ENCODE measurements at places on chromosomes 6 and 20.

DNA sequence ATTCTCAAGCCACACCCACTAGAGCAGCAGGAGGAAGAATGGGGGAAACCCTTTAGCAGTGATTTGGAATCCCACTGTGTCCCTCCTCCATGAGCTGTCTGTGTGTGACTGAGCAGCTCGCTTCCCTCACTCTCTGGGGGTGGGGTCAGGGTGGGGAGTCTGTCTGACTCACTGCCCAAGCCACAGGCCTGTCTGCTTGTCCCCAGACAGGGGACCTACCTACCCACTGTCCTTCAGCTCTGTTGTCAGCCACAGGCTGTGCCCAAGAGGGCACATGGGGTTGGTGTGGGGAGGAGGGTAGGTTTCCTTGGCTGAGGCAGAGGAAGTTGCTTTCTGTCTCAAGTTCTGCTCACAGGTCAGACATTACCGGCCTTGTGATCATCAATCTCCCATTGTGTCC lies 127.0 kb downstream of the MAFB start:
- no peak for DNase-seq

- no peak for DNase-seq
These were observed 39.0 kb downstream of the MYT1 start for GRCh38 chr20:64203037-64203777.

DNA sequence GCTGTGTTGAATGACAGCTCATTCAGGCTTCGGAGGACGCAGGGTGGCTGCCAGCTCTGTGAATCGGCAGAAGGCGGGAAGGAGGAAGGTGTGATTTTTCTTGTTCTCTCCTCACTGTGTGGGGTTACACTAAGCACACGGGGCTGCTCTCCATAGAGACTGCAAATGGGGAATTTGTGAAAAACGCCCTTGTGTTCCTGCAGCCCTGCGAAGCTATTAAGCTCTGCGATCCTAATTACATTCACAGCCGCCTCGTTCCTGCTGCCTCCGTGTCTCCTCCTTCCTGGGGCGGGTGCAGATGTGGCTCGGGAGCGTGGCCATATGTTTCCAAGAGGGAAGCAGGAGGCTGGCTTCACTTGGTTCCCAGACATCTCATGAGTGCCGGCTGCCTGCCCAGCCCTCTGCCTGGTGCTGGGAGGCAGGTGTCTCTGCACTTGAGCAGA lies 124.0 kb downstream of the TOX2 start:
- no peak for DNase-seq

GRCh38 chr6:21772884-21773575 lies 179.5 kb downstream of the SOX4 start:
- no peak for DNase-seq

GRCh38 chr20:21632031-21632734 lies 73.3 kb upstream of the PAX1 start:
- no peak for DNase-seq
